IPS DF 6.9 (cell line): ENCODE measurements at places on chromosomes 3 and 15.

GRCh38 chr3:12759097-12759679 is at the start of gene TMEM40:
TSS of gene TMEM40 (minus strand) at chr3:12759259. CDS start at chr3:12749832, 9,427 bp downstream.
- no peak for DNase-seq

- no peak for DNase-seq
Observed at GRCh38 chr15:57285386-57285785, 90.9 kb upstream of the CGNL1 start.

DNA sequence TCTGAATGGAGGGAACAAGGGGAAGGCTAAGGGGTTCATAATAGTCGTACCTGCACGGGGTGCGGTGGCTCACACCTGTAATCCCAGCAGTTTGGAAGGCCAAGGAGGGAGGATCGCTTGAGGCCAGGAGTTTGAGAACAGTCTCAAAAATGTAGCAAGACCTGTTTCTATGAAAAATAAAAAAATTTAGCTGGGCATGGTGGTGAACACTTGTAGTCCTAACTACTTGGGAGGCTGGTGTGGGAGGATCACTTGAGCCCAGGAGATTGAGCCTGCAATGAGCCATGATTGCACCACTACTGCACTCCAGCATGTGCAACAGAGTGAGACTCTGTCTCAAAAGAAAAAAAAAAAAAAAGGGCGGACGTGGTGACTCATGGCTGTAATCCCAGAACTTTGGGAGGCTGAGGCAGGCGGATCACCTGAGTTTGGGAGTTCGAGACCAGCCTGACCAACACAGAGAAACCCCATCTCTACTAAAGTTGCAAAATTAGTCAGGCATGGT is 17.9 kb upstream of the HDAC11 start:
- no peak for DNase-seq

GRCh38 chr3:138946663-138947494 is at the start of the genes FOXL2 and FOXL2NB:
TSS of gene FOXL2 (minus strand) at chr3:138947137. CDS start at chr3:138946722, 415 bp downstream.
TSS of gene FOXL2NB (plus strand) at chr3:138947217. CDS start at chr3:138947365, 148 bp downstream.
- DNase-seq: no peak

- DNase-seq: no peak
Observed at GRCh38 chr3:102180280-102180931, 254.4 kb upstream of the ZPLD1 start.

- peak; percentile 85 for DNase-seq
Observed at GRCh38 chr3:187669675-187670504, at the start of gene SST. TSS of gene SST (minus strand) at chr3:187670394. CDS start at chr3:187670291, 103 bp downstream.

DNA sequence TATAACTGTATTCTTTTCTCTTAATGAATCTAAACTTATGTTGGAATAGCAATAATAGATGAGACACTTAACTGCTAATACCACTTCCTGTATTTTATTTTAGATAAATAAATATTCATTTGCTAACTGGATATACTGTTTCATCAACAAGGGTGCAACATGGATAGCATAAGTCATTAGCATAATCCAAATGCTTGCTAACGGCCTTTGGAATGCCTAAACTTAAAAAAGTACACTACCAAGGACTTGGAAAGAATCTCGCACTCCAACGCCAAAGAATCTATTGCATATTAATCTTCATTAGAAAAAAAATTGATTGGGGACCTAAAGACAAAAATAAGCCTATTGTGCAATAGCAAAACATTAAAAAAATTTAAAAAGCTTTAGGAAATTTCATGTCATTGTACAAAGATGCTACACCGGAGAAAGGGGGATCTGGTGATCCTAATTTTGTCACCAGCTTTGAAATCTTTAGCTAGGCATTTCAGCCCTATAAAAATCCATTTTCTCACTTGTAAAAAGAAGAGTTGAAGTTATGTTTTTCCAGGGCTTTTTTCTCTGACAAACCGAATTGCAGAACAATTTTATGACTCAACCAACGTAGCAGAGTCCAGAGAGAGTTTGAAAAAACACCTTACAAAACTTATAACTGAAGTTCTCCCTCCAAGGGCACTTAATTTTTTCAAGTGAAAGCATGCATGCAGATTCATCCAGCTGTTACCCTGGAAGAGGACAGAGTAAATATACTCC is 4.1 kb downstream of the VGLL3 start:
- no peak for DNase-seq

GRCh38 chr15:89767411-89767915 is 8.7 kb upstream of the MESP2 start:
- no peak for DNase-seq

DNA sequence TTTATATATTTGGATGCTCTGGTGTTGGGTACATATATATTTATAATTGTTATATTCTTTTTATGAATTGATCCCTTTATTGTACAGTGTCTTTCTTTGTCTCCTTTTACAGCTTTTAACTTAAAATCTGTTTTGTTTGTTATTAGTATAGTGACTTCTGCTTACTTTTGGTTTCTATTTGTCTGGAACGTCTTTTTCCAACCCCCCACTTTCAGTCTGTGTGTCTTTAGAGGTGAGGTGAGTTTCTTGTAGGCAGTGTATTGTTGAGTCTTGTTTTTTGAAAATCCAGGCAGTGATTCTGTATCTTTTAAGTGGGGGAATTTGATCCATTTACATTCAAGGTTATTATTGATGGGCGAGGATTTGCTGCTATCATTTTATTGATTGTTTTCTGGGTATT is 62.0 kb downstream of the AP4E1 start:
- no peak for DNase-seq

DNA sequence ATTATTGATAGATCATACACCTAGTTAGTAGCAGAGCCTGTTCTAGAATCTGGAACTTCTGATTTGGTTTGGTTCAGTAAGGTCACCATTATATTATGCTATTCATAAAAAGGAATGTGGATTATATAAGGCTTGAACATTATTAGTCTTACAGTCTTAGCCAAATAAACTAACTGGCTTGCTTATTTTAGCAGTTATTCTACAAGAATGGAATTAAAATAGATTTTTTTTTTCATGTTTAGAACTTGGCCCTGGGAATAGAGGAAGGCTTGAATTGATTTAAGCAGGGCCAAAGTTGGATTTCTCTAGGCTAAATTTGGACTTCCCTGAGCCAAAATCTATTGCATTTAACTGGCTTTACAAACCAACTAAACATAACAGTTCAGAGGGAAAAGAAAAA is 24.4 kb downstream of the DTWD1 start:
- DNase-seq: no peak

DNA sequence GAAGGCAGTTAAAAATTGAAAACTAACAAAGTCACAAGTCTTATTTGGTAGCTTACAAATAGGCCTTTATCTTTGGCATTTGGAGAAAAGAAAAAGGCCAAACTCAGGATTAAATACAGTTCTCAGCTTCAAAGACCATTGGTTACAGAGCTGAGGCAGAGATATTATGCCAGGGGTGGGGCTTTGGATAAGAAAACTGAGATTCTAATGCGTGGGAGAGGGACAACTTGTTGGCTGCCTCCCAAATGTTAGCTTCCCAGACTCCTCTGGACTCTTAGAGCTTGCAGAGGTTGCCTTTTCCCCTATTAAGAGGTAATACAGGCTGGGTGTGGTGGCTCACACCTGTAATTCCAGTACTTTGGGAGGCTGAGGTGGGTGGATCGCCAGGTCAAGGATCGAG is 231.8 kb downstream of the SQOR start:
- DNase-seq: no peak

DNA sequence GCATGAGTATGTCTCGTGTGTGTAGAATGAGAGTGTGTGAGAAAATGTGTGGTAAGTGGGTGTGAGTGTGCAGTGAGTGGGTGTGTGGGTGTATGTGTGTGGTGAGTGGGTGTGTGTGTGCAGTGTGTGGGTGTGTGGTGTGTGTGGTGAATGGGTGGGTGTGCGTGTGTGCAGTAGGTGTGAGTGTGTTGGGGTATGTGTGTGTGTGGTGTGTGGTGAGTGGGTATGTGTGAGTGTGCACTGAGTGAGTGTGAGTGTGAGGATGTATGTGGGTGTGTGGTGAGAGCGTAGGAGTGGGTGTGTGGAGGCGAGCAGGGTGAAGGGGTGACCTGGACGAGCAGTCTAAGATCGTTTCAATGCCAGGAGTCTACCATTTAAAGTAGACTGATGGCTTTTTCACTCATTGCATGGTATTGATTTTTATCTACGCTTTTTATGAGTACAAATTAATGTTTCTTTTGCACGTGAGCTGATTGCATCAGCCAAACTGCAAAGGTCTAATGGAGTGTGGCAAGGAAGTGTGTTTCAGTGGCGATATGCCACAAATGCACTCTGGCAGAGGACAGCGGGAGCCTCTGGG is 1.6 kb upstream of the CPN2 start:
- no peak for DNase-seq

DNA sequence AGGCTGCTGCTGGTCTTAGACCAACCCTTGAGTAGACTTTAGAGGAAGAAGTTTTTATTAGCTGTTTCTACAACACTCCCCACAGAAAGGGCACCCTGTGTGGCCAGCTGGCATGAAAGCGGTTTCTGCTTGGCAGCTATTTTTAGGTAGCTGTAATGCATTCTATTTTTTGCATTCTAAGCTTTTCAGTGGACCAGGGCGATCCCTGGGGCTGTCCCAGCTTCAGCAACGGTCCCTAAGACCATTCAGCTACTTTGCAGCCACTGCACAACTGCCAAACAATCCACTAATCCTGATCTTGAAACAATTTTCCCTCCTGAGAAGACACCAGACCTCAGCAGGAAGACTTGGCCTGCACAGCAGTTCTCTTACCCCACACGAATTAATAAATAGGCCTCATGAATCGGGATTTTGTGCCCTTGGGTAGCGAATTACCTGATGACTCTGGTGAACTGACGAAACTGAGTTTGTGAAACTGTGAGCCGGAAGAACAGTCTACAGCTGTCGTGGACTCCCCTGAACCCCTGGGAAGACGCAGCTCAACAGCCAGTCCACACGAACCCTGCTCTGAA is 14.6 kb upstream of the TFRC start:
- DNase-seq: no peak

DNA sequence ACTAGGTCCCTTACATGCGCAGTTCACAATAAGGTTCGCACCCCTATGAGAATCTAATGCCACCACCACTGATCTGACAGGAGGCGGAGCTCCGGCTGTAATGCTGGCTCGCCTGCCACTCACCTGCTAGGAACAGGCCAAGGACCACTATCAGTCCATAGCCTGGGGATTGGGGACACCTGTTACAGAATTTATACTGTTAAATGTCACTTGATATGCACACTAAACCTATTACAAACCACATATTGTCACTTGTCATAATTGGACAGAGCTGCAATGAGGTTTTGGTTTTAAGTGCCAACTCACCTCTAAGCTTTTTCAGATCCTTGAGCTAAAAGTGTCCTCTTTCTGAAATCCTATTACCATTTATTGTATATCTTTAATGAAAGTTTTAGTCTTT is 507.9 kb upstream of the TPRG1 start:
- no peak for DNase-seq

DNA sequence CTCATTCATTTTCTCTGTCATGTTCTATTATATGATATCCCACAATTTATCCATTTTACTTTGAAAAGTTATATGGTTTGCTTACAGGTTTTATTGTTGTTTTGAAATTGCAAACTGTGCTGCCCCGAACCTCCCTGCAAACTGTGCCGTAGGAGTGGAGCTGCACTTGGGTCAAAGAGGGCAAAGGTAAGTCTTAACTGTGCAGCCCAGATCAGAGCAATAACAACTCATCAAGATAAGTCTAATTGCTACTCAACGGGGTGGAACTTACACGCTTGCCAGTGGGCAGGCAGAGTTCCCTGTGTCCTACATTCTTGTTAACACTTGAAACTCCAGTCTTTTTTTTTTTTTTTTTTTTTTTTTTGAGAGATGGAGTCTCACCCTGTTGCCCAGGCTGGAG is 33.2 kb downstream of the ZDHHC19 start:
- no peak for DNase-seq

DNA sequence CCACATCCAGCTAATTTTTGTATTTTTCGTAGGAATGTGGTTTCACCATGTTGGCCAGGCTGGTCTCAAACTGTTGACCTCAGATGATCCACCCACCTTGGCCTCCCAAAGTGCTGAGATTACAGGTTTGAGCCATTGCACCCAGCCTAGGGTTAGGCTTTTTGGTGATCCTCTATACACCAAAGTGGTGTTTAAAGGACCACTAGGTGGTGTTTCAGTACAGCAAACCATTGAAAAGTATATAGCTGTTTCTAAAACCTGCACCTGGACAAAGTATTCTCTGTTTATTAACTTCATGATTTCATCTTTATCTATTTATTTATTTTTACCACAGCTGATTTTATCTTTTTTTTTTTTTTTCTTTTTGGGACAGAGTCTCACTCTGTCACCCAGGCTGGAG is 68.4 kb downstream of the MINDY2 start:
- no peak for DNase-seq

DNA sequence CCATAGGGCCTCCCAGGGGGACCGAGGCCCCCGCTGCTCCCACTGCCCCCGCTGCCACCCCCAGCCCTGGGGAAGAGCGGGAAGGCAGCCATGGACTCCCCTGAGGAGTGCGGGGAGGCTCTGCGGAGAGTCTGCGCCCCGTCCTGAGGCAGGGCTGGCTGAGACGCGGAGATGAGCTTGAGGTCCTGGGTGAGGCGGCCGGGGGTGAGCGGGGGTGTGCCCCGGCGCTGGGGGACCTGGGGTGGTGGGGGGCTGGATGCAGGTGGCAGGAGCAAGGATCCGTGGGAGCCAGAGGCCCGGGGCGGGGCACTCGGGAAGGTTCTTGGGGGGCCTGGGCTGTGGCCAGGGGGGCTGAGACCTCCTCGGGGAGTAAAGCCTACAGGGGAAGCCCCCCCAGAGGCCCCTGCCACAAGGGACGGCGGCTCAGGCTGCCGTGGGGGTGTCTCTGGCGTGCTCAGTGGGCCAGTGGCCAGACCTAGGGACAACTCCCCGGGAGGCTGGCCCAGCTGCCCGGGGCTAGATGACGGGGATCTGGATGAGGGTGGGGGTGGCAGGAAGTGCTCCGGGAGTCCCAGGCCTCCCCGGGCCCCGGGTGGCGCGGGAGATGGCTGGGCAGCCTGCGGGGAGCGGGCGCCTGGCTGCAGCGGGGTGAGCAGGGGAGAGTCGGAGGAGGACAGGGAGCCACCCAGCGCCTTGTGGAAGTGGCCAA is 45.9 kb downstream of the HCN4 start:
- no peak for DNase-seq

GRCh38 chr3:70990185-70990584 is 593.3 kb downstream of the FOXP1 start:
- DNase-seq: no peak

GRCh38 chr3:72309661-72310418 is 524.9 kb upstream of the PROK2 start:
- DNase-seq: no peak

GRCh38 chr3:53109190-53109589 is 21.0 kb downstream of the RFT1 start:
- no peak for DNase-seq

DNA sequence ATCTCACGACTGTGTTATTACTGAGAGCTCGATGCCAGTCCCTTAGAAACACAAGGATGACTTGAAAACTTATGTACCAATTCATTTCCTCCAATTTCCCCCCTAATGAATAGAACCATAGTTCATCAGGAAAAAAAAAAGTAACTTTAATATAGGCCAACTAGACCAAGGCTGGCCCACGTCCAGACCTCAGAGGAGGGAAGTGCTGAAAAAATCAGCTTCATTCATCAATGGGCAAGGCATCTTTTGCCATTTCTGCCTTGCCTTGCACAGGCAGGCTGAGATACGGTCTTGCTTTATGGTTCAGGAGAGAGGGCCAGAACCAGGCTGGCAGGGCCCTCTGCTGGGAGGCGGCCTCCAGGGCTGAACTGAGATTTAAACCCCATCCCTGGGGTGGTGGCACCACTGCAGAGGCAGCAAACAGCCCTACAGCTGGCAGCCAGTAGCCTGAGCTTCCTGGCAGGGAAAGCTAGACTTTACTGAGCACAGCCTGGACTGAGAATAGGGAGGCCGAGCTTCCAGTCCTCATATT is 104.1 kb upstream of the TNFAIP8L3 start:
- DNase-seq: no peak
